Hematopoietic multipotent progenitor cell treated with erythropoietin and hydrocortisone succinate and interleukin-3 and kit ligand, for 4 days (in vitro differentiated cells): ENCODE measurements at places on chromosomes 5 and 9.

DNA sequence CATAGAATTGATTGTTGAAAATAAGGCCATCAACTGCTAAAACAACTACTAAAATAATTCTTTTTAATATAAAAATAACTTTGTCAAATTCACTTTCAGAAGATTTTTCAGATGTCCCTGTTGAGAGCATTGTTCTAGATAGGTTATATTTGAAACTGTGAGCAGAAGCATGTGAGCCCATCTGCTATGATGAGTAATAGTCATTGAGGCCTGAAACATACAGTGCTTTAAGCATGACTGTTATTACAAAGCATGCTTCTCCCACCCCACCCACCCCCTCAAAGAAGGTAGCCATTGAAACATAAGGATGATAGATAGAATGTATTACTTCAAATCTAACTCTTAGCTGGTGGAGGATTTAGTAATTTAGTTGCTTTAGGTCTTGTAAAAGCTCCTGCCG lies 86.0 kb downstream of the UHRF2 start:
- DNase-seq: no peak

- DNase-seq: no peak
Observed at GRCh38 chr5:75653521-75653920, 42.3 kb downstream of the ANKDD1B start.

DNA sequence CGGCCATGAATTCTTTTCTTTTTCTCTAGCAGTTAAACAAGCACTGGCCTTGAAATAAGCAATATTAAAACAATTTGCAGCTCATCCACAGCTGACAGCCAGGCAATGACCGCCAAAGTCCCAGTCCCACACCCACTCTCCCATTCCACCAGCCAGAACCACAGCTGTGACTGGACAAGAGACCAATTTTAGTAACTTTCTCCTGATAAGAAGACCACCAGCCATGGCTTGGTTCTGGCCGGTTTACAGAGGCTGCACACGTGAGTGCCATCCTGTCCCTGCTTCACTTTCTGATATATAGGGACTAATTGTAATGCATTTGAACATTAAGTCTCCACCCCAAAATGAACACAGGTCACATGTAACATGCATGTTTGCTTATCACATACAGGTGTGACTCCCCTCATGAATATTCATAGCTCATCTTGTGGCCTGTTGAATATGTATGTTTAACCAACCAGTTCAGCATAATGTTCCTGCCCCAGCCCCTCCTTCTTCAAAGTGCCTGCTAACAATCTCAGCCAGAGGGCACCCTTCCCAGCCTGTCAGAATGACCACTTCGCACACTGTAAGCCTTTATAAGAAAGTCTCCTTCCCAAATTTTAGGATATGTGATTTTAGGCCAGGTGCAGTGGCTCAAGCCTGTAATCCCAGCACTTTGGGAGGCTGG lies 23.9 kb upstream of the FANCC start:
- DNase-seq: no peak

DNA sequence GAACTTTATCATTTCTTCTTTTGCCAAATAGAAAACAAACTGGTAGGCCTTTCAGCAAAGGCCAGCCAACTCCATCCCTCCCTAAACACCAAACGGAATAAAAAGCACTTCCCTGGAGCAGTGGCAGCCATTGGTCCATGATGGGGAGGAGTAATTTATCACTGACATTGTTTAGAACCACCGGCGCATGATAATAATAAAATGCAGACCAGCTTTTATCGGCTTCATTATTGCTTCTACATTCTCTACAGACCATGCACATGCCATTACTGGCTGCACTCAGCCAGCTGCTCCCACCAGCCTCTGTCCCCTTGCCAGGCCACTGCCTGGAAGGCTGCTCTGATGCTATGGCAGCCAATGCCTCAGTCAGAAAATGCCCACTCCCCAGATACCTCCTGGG lies 45.9 kb downstream of the ABCA1 start:
- DNase-seq: no peak

GRCh38 chr9:135343837-135344522 lies 135.6 kb upstream of the PPP1R26 start:
- DNase-seq: peak; percentile 54

- no peak for DNase-seq
Observed at GRCh38 chr9:131539223-131539923, 6.0 kb upstream of the PRRT1B start.
